ENCODE measurements at places on chromosomes 5 and 9. TPM values are rescaled to one million over a fixed set of nuclear protein-coding genes. Genes with fewer than 3 reads are reported as not detected.
A peak's percentile ranks its signal among the peaks of the same experiment; 100 is the strongest.

DNA sequence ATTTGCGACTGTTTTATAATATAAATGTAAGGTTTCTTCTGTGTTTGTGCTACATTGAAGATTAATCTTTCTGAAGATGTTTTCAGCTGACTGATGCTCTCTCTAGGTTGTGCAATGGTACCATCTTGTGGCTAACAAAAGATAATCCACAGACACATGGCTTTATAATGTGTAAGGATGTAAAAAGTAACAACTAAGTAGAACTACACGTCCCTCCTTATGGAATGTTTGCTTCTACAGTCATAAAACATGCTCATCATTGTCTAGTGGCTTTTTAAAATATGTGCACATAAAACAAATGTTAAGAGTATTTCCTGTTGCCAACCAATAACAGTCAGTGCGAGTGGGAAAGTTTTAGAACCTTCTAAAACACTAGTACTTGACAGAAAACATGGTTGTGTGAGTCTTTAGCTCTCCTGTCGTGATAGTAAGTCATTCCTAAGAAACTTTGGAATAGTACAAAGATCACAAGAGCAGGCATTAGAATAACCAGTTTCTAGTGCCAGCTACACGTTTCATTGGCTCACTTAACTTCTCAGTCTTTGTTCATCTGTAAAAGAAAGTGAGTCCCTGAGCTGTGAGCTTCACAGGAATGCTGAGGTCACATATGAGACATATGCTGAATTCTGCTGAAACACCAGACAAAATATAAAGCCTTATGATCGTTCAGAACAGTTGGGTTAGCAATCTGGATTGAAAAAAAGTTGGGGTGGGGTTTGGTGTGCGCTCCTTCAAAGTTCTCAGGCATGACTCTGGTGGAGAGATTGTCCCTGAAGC, 75.7 kb upstream of the GLIS3 start:
- DNase-seq = no peak

- DNase-seq = no peak
Observed at GRCh38 chr5:178328826-178329730, 96.5 kb upstream of the PHYKPL start.

GRCh38 chr9:133737774-133738639, at the start of gene SARDH:
Gene SARDH (minus strand): TSS chr9:133738352. CDS start chr9:133734173, 4,179 bp downstream.
- peak; percentile 54 for DNase-seq

- no peak for DNase-seq
Observed at GRCh38 chr5:107012371-107012770, 658.4 kb downstream of the EFNA5 start.

- no peak for DNase-seq
Observed at GRCh38 chr5:158669275-158669674, 430.4 kb downstream of the EBF1 start.

- peak; percentile 37 for DNase-seq
Observed at GRCh38 chr9:111621895-111622480, 9.1 kb upstream of the DNAJC25 start.

GRCh38 chr5:16626696-16627264, 10.0 kb upstream of the RETREG1 start:
- DNase-seq = no peak

DNA sequence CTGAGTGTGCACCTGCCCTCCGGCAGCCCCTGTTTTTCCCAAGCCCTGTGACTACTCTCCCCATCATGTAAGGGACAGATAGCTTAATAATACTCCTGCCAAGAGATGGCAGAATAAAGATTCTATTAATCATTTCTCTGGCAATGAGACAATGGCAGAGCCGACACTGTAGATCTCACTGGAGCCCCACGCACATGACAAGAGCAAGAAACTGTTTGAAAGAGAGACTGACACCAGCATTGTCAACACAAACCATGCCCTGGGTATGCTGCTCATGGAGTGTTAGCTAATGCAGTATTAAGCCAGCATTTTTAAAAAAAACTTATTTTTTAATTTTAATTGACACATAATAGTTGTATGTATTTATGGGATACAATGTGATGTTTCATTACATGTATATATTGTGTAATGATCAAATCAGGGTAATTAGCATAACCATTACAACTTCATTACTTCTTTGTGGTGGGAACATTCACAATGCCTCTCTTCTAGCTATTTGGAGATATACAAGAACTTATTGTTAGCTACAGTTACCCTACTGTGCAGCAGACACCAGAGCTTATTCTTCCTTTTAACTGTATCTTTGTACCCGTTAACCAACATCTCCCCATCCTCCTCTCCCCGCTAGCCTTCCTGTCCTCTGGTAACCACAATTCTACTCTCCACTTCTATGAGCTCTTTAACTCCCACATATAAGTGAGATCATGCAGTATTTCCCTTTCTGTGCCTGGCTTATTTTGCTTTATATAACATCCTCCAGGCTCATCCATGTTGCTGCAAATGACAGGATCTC, 31.5 kb upstream of the SEMA4D start:
- no peak for DNase-seq

DNA sequence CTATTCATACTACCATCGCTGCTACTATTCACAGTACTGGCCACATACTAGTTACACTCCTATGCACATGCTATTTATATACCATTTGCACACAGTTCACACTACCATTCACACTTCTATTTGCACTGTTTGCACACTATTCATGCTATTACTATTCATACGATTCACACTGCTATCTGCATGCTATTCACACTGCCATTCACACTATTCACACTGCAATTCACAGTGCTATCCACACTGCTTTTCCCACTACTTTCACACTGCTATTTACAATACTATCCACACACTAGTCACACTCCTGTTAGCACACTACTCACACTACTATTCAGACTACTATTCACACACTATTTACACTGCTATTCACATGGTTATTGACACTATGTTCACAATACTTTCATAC, 39.4 kb upstream of the TCF7 start:
- no peak for DNase-seq

- peak; percentile 87 for DNase-seq
Observed at GRCh38 chr5:160199410-160199911, 29.8 kb upstream of the FABP6 start.

GRCh38 chr5:140346348-140347221, at the start of gene HBEGF:
Gene HBEGF (minus strand): TSS chr5:140346603. CDS start chr5:140346328, 275 bp downstream.
- peak; percentile 92 for DNase-seq

GRCh38 chr9:20562051-20562450, 60.2 kb downstream of the MLLT3 start:
- no peak for DNase-seq

The ENHO gene
- total RNA-seq = not detected

The MARCHF3 gene
- total RNA-seq = 23.5 TPM

The IL13 gene
- total RNA-seq = not detected

The ARSI gene
- 0.04 TPM for total RNA-seq

The KIF3A gene
- 5.1 TPM for total RNA-seq
